ENCODE measurements at places on chromosomes 5 and 9. TPM values are rescaled to one million over a fixed set of nuclear protein-coding genes. Genes with fewer than 3 reads are reported as not detected.

- no peaks in the 10 kb centered on the region for H3K36me3 ChIP-seq
- no peak overlapping the region for H3K4me3 ChIP-seq
- H3K4me1 ChIP-seq, result no peaks in the 10 kb centered on the region
- DNase-seq, result no peak
Measured at GRCh38 chr9:135119496-135120064, 32.1 kb downstream of the OLFM1 start.

- no peak overlapping the region for H3K27ac ChIP-seq
- H3K36me3 ChIP-seq, result peaks cover 5% of the 10 kb centered on the region
- no peaks in the 10 kb centered on the region for H3K27me3 ChIP-seq
- DNase-seq, result no peak
Measured at GRCh38 chr5:55634209-55634805, 77.8 kb downstream of the SLC38A9 start.

GRCh38 chr5:416636-416960, 26.4 kb upstream of the EXOC3 start:
- H3K4me1 ChIP-seq, result peaks cover 8% of the 10 kb centered on the region
- no peaks in the 10 kb centered on the region for H3K36me3 ChIP-seq
- no peak overlapping the region for H3K4me3 ChIP-seq

GRCh38 chr5:56676091-56676768, 139.1 kb upstream of the MAP3K1 start:
- no peak for DNase-seq
- H3K4me3 ChIP-seq, result no peak overlapping the region
- no peak overlapping the region for H3K27ac ChIP-seq
- peaks cover 27% of the 10 kb centered on the region for H3K4me1 ChIP-seq
- H3K27me3 ChIP-seq, result no peaks in the 10 kb centered on the region
- no peaks in the 10 kb centered on the region for H3K36me3 ChIP-seq

DNA sequence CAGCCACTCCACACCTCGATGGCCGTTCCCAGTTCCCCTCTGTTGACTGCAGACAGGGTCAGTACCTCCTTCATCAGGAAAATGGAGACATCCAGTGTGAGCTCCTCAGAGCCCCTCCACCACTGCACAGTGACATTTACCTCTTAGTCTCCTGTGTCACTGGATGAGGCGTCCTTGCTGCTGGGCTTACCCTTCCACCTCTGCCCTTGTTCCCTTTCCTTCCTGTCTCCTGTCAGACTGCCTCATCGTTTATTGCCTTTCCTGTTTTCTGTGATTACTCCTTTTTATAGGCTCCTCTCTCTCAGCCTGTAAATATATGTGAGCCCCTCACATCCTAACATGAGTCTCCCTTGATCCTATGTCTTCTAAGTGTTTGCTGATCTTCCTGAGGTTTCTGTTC, 23.2 kb upstream of the SPTAN1 start:
- no peaks in the 10 kb centered on the region for H3K27me3 ChIP-seq
- H3K4me3 ChIP-seq, result no peak overlapping the region
- no peaks in the 10 kb centered on the region for H3K4me1 ChIP-seq
- no peak for DNase-seq

DNA sequence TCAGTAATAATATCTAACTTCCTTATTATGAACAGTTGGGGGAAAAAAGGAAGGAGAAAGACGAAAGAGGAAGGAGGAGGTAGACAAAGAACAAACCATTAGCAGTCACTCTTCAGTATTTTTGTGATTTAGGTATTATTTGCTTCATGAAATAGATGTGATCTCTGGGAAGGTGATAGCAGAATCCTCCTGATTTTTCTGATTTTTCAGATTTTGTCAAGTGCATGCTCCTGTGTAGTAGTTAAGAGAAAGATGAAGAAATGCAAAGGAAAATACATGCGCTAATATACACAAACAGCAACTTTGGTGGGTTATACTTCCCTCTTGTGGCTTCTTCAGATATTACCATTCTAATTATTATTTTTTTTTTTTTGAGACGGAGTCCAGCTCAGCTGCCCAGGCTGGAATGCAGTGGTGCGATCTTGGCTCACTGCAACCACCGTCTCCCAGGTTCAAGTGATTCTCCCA, 31.6 kb downstream of the LMNB1 start:
- no peak for DNase-seq
- peak overlapping the region; percentile 16 for H3K27ac ChIP-seq
- no peak overlapping the region for H3K4me3 ChIP-seq
- H3K4me1 ChIP-seq, result peaks cover 55% of the 10 kb centered on the region
- peaks cover 54% of the 10 kb centered on the region for H3K36me3 ChIP-seq

- H3K36me3 ChIP-seq, result peaks cover 33% of the 10 kb centered on the region
- no peaks in the 10 kb centered on the region for H3K27me3 ChIP-seq
- no peaks in the 10 kb centered on the region for H3K4me1 ChIP-seq
- DNase-seq, result no peak
Measured at GRCh38 chr9:14661421-14662059, 31.7 kb downstream of the ZDHHC21 start.

DNA sequence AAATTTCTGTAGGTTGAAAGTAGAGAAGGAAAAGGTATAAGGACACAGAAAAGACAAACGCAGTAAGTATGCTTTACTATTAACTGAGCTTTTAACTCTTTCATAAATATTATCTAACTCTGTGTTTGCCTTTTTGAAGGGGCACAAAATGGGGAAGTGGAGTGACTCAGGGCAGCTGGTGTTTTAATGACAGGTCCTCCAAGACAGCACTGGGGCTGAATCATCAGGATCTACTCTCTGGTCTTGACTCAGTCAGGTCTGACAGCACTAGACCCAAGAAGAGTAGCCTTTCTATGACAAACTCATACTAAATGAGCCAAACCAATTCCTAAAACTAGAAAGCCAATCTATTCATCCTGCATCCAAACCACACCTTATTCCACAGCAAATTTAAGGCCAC, 102.2 kb downstream of the APTX start:
- no peak for DNase-seq
- H3K4me3 ChIP-seq, result no peak overlapping the region
- no peaks in the 10 kb centered on the region for H3K36me3 ChIP-seq
- no peak overlapping the region for H3K27ac ChIP-seq
- peaks cover 6% of the 10 kb centered on the region for H3K27me3 ChIP-seq

GRCh38 chr9:133761641-133762248, 23.6 kb upstream of the SARDH start:
- DNase-seq, result no peak
- peaks cover 7% of the 10 kb centered on the region for H3K36me3 ChIP-seq
- no peaks in the 10 kb centered on the region for H3K4me1 ChIP-seq
- H3K4me3 ChIP-seq, result no peak overlapping the region
- H3K27me3 ChIP-seq, result no peaks in the 10 kb centered on the region
- H3K27ac ChIP-seq, result no peak overlapping the region

DNA sequence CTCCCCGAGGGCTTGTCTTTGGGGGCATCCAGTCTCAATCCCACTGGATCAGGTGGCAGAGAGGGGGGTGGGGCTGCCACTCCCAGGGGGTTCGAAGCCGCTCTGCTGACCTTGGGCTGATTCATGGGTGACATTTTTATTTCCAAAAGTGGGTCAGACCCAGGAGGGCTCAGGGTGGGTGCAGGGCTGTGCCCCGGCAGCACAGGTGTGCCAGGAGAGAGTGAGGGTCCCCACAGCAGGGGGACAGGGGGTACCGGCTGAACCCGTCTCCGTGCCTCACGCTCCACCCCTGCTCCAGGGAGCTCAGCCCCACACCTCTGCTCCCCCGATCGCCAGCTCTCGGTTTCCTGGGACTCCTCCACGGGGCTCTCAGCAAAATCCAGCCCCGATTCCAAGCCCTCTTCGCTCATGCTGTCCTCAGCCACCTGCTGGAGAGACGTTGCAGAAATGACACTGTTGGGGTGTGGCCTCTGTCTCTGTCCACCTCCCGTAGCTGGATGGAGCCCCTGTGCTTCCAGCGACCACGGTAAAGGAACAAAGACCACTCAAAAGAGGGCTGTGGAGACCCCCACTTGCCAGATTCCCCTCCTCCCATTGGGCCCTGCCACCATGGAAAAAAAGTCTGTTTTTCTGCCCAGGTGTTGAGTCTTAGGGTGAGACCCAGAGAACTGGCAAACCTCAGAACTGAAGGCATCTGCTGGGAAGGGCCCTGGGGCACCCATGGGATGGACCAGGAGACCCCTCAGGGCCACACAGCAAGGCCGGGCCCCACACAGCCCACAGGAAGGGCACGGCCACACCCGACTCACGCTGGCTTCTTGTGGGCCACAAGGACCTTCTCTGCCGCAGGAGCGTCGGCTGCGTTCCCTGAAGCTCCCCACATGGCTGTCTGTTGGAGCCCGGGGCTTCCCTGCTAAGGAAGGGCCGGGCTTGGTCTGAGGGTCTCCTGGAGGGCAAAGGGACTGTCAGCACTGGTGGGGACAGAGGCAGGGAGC, 10.6 kb upstream of the QSOX2 start:
- H3K4me3 ChIP-seq, result no peak overlapping the region
- H3K27ac ChIP-seq, result no peak overlapping the region
- peaks cover 2% of the 10 kb centered on the region for H3K4me1 ChIP-seq

DNA sequence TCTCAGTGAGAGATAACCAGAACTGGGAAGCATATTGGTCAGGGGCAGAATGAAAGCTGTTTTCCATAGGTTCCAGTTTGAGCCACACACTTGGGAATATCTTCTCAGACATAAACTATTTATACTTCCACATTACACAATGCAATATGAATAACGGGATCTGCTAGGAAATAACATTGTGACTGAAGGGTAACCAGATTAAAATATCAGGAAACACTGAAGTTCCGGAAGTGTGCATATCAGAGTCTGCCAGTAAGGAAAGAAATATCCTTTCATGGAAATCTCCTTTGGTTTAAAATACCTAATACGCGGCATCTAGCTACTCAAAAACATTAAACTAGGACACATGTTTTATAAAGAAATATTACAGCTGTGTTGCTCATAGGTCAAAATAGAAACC, 56.3 kb downstream of the ST8SIA4 start:
- peaks cover 15% of the 10 kb centered on the region for H3K36me3 ChIP-seq
- no peak for DNase-seq
- H3K27me3 ChIP-seq, result no peaks in the 10 kb centered on the region

- peaks cover 6% of the 10 kb centered on the region for H3K27me3 ChIP-seq
- no peak overlapping the region for H3K27ac ChIP-seq
- no peaks in the 10 kb centered on the region for H3K36me3 ChIP-seq
- peaks cover 4% of the 10 kb centered on the region for H3K4me1 ChIP-seq
Measured at GRCh38 chr5:152503206-152503605, 98.1 kb upstream of the NMUR2 start.

- no peak overlapping the region for H3K4me3 ChIP-seq
- no peaks in the 10 kb centered on the region for H3K36me3 ChIP-seq
- no peak overlapping the region for H3K27ac ChIP-seq
- H3K4me1 ChIP-seq, result no peaks in the 10 kb centered on the region
Measured at GRCh38 chr9:98883276-98883675, 60.4 kb upstream of the COL15A1 start.

Gene KIF4B
- 0.05 TPM for total RNA-seq

Gene ENC1
- 0.44 TPM for total RNA-seq

Gene PLAA
- 32.2 TPM for total RNA-seq

Gene C1QTNF2
- total RNA-seq, result not detected

All from activated CD4-positive, alpha-beta memory T cell treated with anti-CD3 and anti-CD28 coated beads for 36 hours (primary cell).